ENCODE measurements at places on chromosomes 16 and 17.

GRCh38 chr17:50637829-50638605, 3.3 kb downstream of the ABCC3 start:
- DNase-seq = no peak

GRCh38 chr16:67397036-67397801, 3.9 kb upstream of the TPPP3 start:
- no peak for DNase-seq

DNA sequence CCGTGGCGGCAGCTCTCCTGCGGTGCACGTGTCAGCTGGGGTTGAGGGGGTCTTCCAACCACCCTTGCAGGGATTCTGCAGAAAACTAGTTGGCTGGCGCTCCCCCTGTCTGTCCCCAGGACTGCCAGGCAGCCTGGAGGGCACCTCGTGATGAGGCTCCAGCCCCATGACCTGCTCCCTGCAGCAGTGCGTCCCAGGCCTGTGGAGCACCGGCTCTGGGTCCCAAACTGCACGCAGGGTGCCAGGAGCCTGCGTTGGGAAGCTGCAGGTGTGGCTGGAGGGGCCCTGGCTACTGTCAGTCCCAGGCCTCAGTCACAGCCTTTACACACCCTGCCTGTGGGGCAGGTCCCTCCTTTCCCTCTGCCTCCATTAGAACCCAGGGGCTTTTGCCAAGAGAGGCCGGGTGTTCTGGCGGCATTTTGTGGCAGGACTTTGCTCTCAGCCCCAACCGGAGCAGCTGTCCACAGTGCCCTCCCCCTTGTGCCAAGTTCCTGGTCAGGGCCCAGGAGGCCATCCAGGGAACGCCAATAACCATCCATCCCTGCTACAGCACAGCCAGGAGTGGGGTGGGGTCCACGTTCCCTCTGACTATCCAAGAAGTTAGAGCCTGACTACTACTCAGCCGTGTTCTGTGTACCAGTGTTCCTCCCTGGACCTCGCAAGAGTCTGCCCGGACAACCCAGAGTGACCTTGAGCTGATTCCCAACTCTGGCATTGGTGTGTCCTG, 9.2 kb downstream of the CHMP6 start:
- DNase-seq = no peak

GRCh38 chr17:32917842-32918241, 10.1 kb upstream of the TMEM98 start:
- no peak for DNase-seq

DNA sequence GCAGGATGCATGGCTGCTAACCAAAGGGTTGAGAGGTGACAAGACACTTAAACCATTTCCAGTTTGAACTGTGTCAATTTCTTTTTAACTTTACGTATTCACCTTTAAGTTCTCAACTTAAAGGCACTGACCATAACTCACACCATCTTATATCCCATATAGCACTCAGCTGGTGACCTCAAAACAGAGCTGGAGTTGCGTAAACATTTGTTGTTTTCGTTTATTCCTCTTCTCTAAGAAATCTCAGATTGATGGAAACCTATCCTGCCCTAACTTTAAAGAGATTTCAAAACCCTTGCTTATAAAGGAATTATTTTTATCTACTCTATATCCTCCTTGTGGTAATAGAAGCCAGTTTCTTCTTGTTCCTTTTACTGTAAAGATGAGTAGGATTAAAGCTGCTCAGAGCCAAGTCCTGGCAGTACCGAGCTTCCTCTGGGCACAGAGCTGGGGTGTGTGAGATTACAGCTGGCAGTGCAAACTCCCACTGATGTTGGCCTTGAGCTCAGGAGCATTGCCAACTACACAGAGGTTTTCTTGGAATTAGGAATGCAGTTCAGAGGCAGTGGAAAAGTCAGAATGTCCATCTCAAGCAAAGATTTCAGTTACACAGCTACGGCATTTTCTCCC, 1.3 kb downstream of the KCTD2 start:
- DNase-seq = no peak

- DNase-seq = peak; percentile 93
Observed at GRCh38 chr17:35578197-35578928, at the start of gene PEX12. PEX12 (minus strand) TSS chr17:35578571; CDS start chr17:35578021, 550 bp downstream.

- no peak for DNase-seq
Observed at GRCh38 chr16:23282568-23282967, 19.5 kb upstream of the SCNN1B start.

- DNase-seq = no peak
Observed at GRCh38 chr16:2121853-2122252, 13.8 kb downstream of the PKD1 start.

GRCh38 chr16:58850019-58850677, 116.0 kb upstream of the GOT2 start:
- DNase-seq = no peak

GRCh38 chr17:66517336-66518009, 215.1 kb downstream of the PRKCA start:
- no peak for DNase-seq

- no peak for DNase-seq
Observed at GRCh38 chr16:85445064-85445778, 167.9 kb upstream of the GSE1 start.

- DNase-seq = no peak
Observed at GRCh38 chr16:57316390-57317017, 32.0 kb upstream of the PLLP start.

DNA sequence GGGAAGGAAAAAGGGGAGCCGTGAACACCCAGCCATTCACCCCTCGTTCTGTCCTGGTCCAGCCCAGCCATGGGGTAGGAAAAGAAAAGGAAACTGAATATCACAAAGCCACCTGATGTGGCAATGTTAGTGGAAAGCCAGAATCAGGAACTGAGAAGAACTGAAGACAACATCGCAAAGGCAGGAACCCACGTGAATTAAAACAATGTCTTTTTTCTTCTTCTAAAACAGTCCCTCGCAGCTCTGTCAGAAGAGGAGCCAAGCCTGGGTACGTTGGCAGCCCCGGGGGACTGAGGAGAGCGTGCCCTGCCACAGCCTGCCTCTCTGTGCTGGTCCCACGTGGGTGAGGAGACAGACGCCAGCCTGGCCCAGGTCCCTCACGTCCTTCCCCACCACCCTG, 55.0 kb downstream of the ZNF423 start:
- no peak for DNase-seq

DNA sequence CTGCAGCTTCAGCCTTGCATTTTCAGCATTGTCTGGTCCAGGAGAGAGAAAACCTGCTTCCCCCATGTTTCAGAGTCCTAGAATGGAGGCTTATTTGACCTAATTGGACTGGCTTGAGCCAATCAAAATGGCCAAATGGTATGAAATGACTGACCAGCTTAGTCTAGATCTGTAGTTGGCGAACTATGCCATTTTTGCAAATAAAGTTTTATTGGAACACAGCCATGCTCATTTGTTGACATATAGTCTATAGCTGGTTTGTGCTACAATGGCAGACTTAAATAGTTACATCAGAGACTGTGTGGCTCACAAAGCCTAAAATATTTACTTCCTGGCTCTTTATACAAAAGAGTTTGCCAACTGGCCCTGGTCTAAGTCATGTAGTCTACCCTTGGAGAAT, 180.8 kb downstream of the HS3ST3B1 start:
- DNase-seq = no peak

DNA sequence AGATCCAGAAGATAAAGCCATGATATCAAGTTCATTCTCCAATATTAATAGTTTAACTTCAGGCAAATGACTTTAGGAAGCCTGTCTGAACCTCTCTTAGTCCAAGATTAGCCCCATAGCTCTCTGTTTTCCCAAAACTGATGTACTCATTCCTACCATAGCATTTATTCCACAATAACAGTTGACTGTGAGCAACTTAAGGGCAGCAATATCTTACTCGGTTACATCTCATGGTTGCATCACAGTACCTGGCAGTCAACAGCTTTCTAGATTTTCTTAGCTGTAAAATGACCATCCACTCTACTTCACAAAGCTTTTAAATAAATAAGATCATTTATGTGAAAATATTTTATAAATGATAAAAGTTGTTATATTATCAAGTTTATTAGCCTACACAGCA, 58.2 kb upstream of the STAC2 start:
- DNase-seq = no peak

DNA sequence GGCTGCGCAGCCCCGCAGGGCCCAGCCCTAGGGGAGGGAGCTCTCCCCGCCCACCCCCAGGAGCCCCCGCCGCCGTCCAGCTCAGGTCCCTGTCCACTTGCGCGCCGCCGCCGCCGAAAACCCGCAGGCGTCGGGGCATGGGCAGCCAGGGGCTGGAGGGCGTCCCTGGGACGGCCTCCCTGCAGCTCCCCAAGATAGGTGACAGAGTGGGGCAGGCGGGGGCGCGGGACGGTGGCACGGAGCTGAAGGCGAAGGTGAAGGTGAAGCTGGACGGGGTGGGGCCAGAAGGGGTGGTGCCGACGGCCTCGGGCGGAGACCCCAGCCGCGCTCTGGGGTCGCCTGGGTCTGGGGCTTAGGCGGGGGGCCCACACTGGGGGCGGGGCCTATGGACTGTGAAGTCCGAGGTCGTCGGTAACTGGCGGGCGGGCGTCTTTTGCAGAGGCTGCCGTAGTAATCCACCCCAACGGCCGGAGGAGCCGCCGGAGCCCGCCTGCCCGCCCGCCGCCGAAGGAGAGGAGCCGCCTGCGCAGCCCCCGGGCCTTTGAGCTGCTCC, 27.2 kb downstream of the SREBF1 start:
- no peak for DNase-seq

GRCh38 chr17:5527601-5528250, 41.4 kb downstream of the MIS12 start:
- no peak for DNase-seq

- DNase-seq = no peak
Observed at GRCh38 chr17:11578998-11579397, 19.3 kb upstream of the DNAH9 start.

- no peak for DNase-seq
Observed at GRCh38 chr17:32701871-32702270, 175.1 kb downstream of the MYO1D start.

DNA sequence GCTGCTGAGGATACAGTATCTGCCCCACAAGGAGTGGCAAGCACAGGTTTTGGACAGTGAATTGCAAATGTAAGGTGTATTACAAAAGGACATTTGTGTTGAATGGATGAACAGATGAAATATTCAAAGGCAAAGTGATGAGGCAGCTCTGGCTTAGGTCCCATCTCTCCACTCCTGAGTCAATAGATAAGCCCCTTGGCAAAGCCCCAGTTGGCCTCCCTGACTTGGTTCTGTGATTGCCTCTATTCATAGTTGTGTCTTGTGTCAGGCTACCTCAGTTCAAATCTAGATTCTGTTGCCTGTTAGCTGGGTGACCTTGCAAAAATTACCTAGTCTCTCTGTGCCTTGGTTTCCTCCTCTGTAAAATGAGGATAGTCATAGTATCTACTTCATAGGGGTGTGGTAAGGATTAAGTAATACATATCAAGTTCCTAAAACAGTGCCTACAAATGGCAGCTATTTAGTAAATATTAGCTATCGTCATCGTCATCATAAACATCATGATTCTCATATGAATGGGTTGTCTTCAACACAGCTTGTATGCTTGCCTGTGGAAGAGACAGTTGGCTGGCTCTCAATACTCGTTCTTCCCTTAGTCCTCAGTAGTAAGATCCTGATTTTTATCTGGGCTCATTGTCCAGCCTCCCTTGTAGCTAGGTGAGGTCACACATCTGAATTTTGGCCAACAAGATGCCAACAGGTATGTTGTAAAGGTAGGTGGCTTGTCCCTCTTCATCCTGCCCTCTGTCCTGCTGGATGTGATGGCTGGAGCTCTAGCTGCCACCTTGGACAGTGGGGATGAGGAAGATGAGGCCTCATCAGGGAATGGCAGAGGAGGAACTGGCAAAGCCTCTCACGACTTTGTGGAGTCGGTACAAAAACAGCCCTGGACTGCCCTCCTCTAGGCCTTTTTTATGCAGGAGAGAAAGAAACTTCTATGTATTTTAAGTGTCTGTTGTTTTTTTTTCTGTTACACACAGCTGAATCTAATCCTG, 2.1 kb upstream of the MFAP4 start:
- no peak for DNase-seq

DNA sequence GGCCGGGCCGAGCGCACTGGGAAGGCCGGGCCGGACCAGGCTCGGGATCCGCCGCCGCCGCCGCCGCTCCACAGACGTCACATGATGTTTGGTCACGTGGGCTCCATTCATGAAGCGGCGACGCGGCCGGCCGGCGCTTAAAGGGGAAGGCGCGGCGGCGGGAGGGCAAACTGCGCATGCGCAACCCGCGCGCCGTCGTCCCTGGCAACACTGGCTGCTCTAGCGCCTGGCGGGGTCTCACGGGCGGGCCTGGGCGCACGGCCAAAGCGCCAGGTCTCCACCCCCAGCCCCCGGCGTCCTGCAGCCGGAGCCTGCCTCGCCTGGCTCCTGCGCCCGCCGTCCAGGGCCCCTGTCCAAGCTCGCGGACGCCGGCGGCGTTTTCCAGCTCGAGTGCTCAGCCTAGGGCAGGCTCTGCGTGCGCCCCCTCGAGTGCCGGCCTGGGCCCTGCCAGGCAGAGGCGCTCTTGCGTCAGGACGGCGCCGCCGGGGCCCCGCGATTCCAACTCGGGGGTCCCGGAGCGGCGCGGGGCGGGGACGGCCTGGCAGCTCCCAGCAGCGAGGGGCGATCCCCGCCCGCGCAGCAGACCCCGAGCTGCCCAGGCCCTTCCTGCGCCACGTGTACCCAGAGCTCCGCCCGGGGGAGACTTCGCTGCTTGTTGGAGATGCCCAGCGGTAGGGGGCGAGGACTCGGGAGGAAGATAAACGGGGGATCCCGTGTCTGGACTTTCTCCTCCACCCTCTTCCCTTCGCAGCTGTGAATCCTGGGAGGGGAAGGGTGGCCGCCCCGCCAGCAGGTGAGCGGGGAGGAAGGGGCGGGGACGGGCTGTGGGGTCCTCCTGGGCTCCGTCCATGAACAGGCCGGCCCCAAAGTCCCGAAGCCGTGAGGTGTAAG, at the start of gene MAFG:
TSS of gene MAFG (minus strand) at position 83 of the 891 bp plus-strand sequence. CDS start 4,550 bp downstream, outside the sequence.
- DNase-seq = peak; percentile 90

- DNase-seq = no peak
Observed at GRCh38 chr17:296906-297690, 55.5 kb downstream of the RPH3AL start.

DNA sequence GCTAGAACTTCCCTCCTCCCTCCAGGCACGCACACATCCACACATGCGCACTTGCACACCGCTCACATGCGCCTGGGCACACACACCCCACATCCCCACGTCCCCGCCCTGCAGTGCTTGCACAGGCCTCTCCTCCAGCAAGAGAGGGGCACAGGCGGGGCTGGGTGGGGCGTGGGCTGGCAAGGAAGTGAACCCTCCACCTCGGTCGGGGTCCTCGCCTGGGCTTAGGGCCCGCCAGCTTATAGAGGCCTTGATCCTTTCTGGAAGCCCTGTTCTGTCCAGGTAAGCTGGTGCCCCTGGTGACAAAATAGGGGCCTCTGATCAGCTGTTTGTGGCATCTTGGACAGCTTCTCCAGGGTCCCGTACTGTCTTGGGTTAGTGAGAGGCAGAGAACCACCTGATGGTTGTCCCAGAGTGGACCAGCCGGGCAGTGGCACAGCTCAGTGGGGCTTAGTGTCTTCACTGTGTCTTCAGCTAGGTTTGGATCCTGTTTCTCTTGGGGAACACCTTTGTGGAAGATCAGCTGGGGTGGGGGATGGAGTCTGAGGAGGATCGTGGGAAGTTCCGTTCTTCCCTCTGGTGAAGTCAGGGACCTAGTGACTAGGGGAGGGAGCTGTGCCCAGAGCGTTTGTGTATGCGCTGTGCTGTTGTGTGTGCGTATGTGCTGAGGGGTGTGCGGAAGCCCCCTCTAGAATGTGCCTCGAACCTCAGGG, 12.1 kb downstream of the TBX4 start:
- no peak for DNase-seq
